Breast epithelium (tissue), 4 donors: ENCODE measurements at places on chromosomes 7 and 10. TPM values are rescaled to one million over a fixed set of nuclear protein-coding genes. Genes with fewer than 3 reads are reported as not detected.
A peak's percentile ranks its signal among the peaks of the same experiment; 100 is the strongest.

DNA sequence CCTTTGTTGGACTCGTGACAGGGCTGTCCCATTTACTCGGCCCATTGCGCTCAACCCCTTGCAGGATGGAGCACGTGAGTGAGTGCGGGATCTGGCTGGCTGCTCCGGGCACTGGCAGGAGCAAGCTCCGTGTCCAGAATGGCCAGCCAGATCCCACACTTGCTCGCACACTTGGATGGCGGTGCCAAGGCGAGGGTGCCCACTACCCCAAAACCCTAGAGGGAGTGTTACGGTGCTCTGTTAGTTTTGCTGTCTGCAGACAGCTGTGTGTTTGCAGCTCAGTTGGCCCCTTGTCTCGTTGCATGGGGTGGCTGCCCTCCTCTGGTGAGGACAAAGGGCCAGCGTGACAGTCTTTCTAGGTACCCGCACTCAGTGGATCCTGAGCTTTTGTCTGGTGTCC is 34.2 kb downstream of the ZNF487 start:
- no peak overlapping the region for H3K4me3 ChIP-seq
- no peak overlapping the region for H3K27ac ChIP-seq
- no peaks in the 10 kb centered on the region for H3K36me3 ChIP-seq
- no peaks in the 10 kb centered on the region for H3K27me3 ChIP-seq

DNA sequence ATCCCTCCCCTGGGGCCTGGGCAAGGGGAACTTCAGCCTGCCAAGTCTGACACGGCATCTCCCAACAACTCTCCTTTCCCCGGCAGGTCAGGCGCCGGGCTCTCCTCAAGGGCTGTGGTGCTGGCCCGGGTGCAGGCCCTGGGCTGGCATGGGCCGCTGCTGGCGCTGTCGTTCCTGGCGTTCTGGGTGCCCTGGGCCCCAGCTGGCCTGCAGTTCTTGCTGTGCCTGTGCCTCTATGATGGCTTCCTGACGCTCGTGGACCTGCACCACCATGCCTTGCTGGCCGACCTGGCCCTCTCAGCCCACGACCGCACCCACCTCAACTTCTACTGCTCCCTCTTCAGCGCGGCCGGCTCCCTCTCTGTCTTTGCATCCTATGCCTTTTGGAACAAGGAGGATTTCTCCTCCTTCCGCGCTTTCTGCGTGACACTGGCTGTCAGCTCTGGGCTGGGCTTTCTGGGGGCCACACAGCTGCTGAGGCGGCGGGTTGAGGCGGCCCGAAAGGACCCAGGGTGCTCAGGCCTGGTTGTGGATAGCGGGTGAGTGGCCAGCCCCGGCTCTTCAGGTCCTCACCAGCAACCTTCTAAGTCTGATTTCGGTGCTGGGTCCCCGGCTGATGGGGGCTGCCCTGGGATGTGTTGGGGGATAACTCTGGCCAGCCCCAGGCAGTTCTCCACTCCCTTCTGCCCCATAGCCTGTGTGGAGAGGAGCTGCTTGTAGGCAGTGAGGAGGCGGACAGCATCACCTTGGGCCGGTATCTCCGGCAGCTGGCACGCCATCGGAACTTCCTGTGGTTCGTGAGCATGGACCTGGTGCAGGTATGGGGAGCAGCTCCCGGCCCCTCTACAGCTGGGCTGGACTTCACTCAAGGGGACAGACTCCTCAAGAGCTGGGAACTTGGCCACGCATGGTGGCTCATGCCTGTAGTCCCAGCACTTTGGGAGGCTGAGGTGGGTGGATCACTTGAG is 19.5 kb upstream of the C10orf95 start:
- H3K4me1 ChIP-seq = no peaks in the 10 kb centered on the region
- no peak overlapping the region for H3K27ac ChIP-seq
- H3K27me3 ChIP-seq = no peaks in the 10 kb centered on the region
- no peak overlapping the region for H3K4me3 ChIP-seq
- H3K36me3 ChIP-seq = no peaks in the 10 kb centered on the region
- no peak for DNase-seq

DNA sequence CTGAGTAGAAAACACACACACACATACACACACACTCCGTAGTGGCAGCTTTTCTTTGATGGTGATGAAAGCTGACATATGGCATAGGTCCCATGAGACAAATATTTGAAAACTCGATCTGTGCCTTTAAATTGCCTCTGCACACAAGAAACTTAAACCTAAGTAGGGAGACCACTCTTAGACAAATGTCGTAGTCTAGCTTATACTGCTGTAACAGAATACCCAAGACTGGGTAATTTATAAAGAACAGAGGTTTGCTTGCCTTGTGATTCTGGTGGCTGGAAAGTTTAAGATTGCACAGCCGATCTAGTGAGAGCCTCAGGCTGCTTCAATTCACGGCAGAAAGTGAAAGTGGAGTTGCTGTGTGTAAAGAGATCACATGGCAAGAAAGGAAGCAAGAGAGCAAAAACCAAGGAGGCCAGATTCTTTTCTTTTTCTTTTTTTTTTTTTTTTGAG is 489.4 kb upstream of the SORCS1 start:
- no peaks in the 10 kb centered on the region for H3K27me3 ChIP-seq
- peak overlapping the region; percentile 32 for H3K4me3 ChIP-seq
- DNase-seq = no peak
- peak overlapping the region; percentile 14 for H3K27ac ChIP-seq

DNA sequence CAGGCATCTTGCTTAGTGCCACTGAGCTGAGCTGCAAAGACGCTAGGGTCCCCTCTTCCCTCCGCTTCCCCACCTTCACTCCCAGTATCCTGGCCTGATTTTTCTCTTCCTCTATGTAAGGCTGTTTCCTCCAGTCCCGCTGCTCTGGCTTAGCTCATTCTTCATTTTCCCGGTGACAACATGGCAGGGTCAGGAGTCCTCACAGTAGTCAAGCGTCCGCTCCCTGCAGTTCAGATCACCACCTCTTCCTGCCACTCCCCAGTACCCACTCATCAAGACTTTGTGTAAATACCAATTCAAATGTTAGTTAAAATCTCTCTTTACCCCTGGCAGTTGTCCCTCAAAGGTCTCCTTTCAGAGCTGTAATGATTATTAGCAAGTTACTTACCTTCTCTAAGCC is 650.4 kb upstream of the CELF2 start:
- H3K27ac ChIP-seq = no peak overlapping the region
- no peak for DNase-seq
- no peaks in the 10 kb centered on the region for H3K4me1 ChIP-seq
- H3K4me3 ChIP-seq = no peak overlapping the region

DNA sequence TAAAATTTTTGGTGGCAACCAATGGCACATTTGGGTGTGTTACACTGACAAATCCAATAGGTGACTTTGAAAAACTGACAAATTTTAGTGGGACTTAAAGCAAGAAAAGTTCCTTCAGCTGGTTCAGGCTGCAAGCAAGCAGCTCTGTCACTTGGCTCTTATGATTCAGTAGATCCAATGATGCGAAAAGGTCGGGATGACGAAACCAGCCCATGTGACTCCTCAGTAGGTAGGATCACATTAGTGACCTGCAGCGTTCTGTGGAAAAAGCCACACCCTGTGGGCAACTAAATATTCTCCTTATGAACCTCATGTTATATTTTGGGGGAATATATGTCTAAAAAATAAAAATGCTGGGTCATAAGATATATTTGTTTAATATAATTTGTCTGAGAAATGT is 13.3 kb upstream of the TSGA13 start:
- no peaks in the 10 kb centered on the region for H3K27me3 ChIP-seq
- H3K4me1 ChIP-seq = no peaks in the 10 kb centered on the region
- no peak overlapping the region for H3K27ac ChIP-seq

GRCh38 chr7:33418251-33418701 is 288.9 kb downstream of the BBS9 start:
- no peaks in the 10 kb centered on the region for H3K36me3 ChIP-seq
- no peak for DNase-seq
- no peaks in the 10 kb centered on the region for H3K27me3 ChIP-seq
- H3K27ac ChIP-seq = no peak overlapping the region
- H3K4me3 ChIP-seq = no peak overlapping the region

GRCh38 chr7:151544183-151544582 is 24.5 kb upstream of the RHEB start:
- no peak for DNase-seq
- no peaks in the 10 kb centered on the region for H3K4me1 ChIP-seq
- H3K36me3 ChIP-seq = no peaks in the 10 kb centered on the region
- no peak overlapping the region for H3K27ac ChIP-seq
- no peaks in the 10 kb centered on the region for H3K27me3 ChIP-seq
- H3K4me3 ChIP-seq = no peak overlapping the region

GRCh38 chr7:121262969-121263368 is 65.8 kb upstream of the WNT16 start:
- no peaks in the 10 kb centered on the region for H3K4me1 ChIP-seq
- H3K36me3 ChIP-seq = no peaks in the 10 kb centered on the region
- no peak overlapping the region for H3K27ac ChIP-seq

GRCh38 chr7:86775203-86775602 is 131.5 kb downstream of the GRM3 start:
- H3K4me1 ChIP-seq = no peaks in the 10 kb centered on the region
- H3K27me3 ChIP-seq = no peaks in the 10 kb centered on the region
- H3K36me3 ChIP-seq = no peaks in the 10 kb centered on the region
- no peak overlapping the region for H3K4me3 ChIP-seq

GRCh38 chr7:6631605-6632004 is 5.5 kb upstream of the ZNF316 start:
- H3K27ac ChIP-seq = no peak overlapping the region
- no peak for DNase-seq
- H3K4me3 ChIP-seq = no peak overlapping the region
- peaks cover 6% of the 10 kb centered on the region for H3K4me1 ChIP-seq
- no peaks in the 10 kb centered on the region for H3K36me3 ChIP-seq

DNA sequence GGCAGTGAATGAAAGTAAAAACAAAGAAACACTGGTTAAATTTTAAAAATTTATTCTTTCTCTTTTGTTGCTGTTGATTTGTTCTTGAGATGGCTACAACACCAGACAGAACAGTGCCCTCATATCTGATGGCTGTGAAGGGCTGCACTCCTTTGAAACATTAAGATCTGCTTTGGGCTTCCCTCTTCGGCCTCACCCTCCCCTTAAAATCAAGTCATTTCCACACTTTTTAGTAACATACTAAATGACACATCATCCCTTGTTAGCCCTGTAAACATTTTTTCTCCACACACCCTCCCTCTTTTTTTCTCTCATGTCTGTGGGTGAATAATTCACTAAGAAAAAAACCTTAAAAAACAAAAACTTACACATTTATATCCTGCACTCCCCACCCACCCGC is 16.4 kb downstream of the IRF5 start:
- H3K4me1 ChIP-seq = no peaks in the 10 kb centered on the region
- no peak overlapping the region for H3K27ac ChIP-seq
- H3K27me3 ChIP-seq = no peaks in the 10 kb centered on the region

GRCh38 chr10:121998462-121998861 is 9.5 kb downstream of the TACC2 start:
- peak overlapping the region; percentile 48 for H3K27ac ChIP-seq

GRCh38 chr10:5040010-5040673 is 36.5 kb upstream of the AKR1C2 start:
- no peak for DNase-seq
- H3K36me3 ChIP-seq = no peaks in the 10 kb centered on the region
- no peak overlapping the region for H3K27ac ChIP-seq
- H3K27me3 ChIP-seq = no peaks in the 10 kb centered on the region

Gene TMEM229A
- not detected for total RNA-seq

Gene SRRM3
- total RNA-seq = 3.4 TPM

Gene DOCK4
- 41.9 TPM for total RNA-seq

Gene CC2D2B
- 2.9 TPM for total RNA-seq

Gene GIMAP4
- total RNA-seq = 29.8 TPM

Gene MBL2
- total RNA-seq = not detected

Gene ECD
- 49.2 TPM for total RNA-seq
